ENCODE measurements at places on chromosomes 2 and 18. TPM values are rescaled to one million over a fixed set of nuclear protein-coding genes. Genes with fewer than 3 reads are reported as not detected.

Gene REG3G
- not detected for total RNA-seq

Gene CFAP53
- 0.46 TPM for total RNA-seq

Gene MARCHF4
- 8.0 TPM for total RNA-seq

Gene PRKAG3
- 0.52 TPM for total RNA-seq

Gene CNOT9
- 29.1 TPM for total RNA-seq

Gene CFC1
- total RNA-seq: not detected

Gene UGT1A5
- total RNA-seq: not detected

Gene SLC38A11
- 0.13 TPM for total RNA-seq
